Right atrium auricular region (tissue), 2 donors: ENCODE measurements at places on chromosomes 7 and 10.
A peak's percentile ranks its signal among the peaks of the same experiment; 100 is the strongest.

DNA sequence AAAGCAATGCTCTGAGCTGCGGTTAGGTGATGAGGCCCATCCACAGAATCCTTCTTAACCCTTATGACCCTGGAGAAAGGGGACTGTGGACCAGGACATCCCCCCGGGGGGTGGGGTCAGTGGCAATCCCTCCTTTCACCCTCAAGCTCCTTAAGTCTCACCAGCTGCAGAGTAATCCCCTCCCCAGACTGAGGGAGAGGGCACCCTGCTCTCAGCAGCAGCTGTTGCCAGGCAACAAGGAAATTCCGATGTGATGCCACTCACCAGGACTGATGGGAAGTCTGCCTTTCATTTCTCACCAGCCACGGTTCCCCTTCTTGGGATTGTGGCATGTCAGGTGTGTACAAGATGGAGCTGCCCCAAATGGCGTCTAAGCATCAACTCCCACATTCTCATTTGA lies 129.6 kb downstream of the DOCK1 start:
- DNase-seq = no peak

DNA sequence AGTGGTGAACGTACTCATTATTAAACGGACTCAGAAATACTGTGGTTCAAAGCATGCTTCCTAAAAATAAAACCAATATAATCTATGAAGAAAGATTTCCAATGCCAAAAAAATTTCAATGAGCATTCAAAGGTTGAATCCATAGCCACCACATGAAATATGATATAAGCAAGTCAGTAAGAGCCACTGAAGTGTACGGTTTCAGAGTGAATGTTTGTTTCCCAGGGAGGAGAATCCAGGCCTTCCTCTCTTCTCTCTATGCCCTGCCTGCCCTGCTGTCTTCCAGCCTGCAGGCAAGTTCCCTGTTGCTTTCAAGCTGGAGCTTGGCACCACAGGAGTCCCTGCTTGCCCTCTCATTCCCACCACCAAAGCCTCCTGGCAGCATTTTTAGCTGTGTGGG lies 1171.6 kb upstream of the C7orf33 start:
- DNase-seq = no peak

DNA sequence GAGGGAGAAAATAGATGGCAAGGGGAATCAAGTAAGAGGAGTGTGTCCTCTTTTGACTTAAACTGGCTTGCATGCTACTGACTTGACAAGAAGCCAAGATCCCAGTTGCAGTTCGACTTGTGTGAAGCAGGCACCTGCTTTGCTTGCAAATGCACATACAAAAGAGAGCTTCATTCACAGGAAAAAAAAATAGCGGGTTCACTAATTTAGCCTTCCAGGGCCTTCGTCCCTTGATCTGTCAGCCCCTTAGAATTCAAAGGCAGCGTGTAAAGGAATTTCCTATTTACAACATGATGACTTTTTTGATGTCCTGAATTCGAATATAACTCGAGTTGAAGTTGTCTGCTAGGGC lies 192.1 kb downstream of the CELF2 start:
- DNase-seq = peak; percentile 34

GRCh38 chr7:72292118-72292517 lies 120.0 kb downstream of the CALN1 start:
- no peak for DNase-seq

GRCh38 chr7:79608005-79608404 lies 154.5 kb upstream of the MAGI2 start:
- DNase-seq = no peak

- no peak for DNase-seq
These were observed 88.3 kb downstream of the NRCAM start for GRCh38 chr7:108367946-108368345.

GRCh38 chr7:111107579-111107978 lies 16.7 kb downstream of the LRRN3 start:
- DNase-seq = no peak

DNA sequence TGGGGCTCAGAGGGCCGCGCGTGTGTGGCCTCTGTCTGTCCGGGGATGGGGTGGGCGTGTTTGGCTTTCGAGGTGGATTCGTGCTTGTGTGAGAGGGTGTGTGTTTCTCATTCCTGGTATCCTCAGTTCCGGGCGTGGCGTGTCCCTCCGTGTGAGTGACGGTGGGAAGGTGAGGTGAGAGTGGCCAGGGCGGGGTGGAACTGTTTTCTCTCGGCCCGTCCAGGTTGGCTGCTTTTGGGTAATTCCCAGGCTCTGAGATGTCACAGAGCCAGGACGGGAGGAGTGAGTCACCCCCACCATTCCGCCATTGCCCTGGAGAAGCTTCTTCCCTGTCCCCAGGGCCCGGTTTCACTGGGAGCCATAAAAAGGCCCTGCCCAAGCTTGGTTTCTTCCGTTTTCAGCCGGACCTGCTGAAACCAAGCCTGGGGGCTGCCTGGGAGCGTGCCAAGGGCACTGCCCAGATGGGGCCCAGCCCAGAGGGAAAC lies 21.3 kb upstream of the CLDN4 start:
- DNase-seq = no peak

DNA sequence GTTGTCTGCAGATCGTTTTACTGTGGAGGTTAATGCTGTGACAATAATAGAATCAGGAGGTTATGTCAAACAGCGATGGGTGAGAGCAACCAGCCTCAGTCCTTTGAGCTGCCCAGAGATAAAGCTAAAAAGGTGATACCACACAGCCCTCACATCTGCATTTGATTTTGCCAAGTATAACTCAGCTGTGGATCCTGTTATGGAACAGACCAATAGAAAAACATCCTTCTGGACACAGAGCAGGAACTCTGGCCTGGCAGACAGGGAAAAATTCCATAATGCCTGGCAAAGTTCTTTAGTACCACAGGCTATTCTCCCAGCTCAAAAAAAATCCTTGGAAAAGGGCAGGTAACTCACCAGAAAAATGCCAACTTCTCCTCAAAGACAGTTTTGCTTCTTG lies 87.1 kb upstream of the PDLIM1 start:
- no peak for DNase-seq

GRCh38 chr7:74476626-74477025 lies 22.9 kb downstream of the GTF2IRD1 start:
- DNase-seq = no peak

DNA sequence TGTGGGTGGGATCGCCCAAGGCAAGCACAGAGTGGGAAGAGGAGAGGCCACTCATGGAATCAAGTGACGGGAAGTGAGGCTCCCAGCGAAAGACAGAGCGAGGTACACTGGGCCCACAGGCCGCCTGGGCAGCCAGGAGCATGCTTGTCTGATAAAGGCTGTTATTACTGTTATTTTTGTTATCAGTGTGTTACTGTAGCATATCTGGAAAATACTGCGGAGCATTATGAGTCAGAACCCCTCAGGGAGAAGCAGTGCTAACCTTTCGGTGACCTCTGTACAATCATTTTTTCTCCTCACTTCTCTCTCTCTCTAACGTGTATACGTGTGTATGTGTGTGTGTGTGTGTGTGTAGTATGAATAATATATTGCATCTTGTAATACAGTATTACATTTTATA lies 3.8 kb upstream of the TCERG1L start:
- no peak for DNase-seq
